Mesangial cell (primary cell): ENCODE measurements at places on chromosomes 5 and 9. TPM values are rescaled to one million over a fixed set of nuclear protein-coding genes. Genes with fewer than 3 reads are reported as not detected.

Gene CSF1R
- 0.13 and 0.16 TPM in 2 replicates for total RNA-seq

Gene TOPORS
- 9.6 and 10.1 TPM in 2 replicates for total RNA-seq

Gene OTULINL
- total RNA-seq: 1.0 and 1.8 TPM in 2 replicates

Gene GPX3
- 9.9 and 91.5 TPM in 2 replicates for total RNA-seq

Gene MEF2C
- total RNA-seq: 2.6 and 4.4 TPM in 2 replicates

Gene FBLL1
- 0.25 and 0.33 TPM in 2 replicates for total RNA-seq

Gene SPATA9
- not detected in 2 replicates for total RNA-seq

Gene HACD4
- 2.1 and 2.4 TPM in 2 replicates for total RNA-seq

Gene SLC36A3
- total RNA-seq: not detected in 2 replicates

Gene SV2C
- not detected in 2 replicates for total RNA-seq

Gene WDR31
- 0.16 and 1.8 TPM in 2 replicates for total RNA-seq

Gene SLC45A2
- not detected in 2 replicates for total RNA-seq

Gene PTGES
- 5.1 and 52.4 TPM in 2 replicates for total RNA-seq

Gene DIPK1B
- total RNA-seq: 8.3 and 18.1 TPM in 2 replicates

Gene SLC12A2
- 14.5 and 16.1 TPM in 2 replicates for total RNA-seq

Gene SLC4A9
- 0.13 TPM in 1 of 2 replicates, not detected in the other for total RNA-seq
